ENCODE measurements at places on chromosomes 1 and 21.
A peak's percentile ranks its signal among the peaks of the same experiment; 100 is the strongest.

DNA sequence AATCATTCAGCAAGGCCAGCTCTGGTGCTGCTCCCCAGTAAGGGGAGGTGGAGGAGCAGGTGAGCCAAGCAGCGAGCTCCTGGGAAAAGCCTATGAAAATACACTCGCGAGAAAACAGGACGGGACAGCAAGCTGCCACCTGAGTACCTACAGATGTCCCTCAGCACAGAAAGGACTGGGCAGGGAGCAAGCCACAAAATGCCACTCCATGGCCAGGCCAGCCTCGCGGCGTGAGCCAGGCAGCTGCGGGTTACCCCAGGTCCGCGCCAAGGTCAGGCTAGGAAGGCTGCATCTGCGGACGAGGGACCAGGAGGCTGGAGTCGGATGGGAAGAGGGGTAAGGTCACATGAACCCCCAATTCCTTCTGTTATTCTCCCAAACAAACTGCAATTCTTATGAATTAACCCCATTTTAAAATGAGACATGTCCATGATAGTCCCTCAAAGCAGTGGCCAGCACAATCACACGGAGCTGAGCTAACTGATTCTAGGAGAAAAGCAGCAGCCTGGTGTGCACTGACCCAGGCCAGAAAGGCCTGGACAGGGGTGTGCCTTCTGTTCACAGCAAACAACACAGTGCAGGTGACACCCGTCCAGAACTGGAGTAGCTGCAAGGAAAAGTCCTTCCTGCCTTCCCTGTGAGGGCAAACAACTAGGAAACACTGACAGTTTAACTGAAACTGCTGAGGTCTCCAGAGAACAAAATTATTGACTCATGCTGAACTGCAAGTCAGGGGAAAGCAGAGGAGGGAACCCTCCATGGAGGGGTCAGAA is 26.5 kb downstream of the PARP1 start:
- no peak for DNase-seq

DNA sequence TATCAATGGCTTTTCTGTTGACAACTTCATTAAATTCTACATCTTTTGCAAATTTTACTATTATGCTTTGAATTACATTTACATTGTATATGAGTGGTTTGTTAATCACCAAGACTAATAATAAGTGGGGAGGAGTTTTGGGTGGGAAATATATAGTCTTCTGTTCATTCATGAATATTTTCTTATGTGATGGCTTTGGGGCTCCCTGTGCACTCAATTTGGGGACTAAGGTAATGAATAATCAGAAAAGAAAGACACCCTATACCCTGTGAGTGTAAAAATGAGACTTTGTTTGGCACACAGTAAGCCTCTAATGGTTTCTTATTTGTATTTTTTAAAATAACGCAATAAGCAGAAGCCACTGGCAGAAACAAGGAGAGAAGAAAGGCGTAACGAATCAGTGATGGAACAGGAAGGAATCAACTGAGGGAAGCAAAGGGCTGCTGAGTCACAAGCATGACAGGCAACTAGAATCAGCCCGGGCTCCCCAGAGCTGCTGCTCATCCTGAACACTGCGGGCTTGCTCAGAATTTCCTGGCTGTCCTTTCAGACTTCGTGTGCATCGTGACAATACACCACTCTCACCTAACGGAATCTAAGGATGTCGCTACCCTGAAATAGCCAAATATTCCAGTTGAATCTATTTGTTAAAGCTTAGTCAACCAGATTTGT is 20.8 kb upstream of the RGS2 start:
- DNase-seq: peak; percentile 63

DNA sequence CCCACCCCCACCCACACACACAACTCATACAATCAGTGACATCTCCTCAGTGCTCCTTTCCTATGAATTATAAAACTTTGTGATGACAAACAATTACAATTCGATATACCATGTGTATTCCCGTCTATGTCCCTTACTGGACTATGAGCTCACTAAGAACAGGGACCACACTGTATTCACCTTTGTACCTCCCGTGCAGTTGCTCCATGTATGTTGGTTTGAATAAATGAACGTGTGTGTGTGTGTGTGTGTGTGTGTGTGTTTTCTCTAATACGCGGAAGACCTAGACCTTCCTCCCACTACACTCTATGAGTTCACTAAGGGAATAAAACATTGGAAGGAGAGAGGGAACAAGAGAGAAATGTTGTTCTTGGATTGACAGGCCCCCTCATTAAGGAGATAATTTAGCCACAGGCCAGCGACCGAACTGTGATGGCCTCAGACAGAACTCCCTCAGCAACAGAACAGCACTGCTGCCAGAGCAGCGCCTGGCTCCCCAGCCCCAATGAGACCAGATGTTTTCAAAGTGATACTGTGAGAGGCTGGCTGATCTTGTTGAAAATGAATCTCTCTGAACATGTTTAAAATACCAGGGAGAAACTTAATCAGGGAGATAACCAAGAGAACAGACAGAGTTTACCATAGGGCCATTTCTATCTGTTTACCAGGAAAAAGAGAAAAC is 21.7 kb downstream of the BCAR3 start:
- DNase-seq: no peak

GRCh38 chr1:152941037-152941711 is 5.8 kb upstream of the SPRR5 start:
- no peak for DNase-seq

DNA sequence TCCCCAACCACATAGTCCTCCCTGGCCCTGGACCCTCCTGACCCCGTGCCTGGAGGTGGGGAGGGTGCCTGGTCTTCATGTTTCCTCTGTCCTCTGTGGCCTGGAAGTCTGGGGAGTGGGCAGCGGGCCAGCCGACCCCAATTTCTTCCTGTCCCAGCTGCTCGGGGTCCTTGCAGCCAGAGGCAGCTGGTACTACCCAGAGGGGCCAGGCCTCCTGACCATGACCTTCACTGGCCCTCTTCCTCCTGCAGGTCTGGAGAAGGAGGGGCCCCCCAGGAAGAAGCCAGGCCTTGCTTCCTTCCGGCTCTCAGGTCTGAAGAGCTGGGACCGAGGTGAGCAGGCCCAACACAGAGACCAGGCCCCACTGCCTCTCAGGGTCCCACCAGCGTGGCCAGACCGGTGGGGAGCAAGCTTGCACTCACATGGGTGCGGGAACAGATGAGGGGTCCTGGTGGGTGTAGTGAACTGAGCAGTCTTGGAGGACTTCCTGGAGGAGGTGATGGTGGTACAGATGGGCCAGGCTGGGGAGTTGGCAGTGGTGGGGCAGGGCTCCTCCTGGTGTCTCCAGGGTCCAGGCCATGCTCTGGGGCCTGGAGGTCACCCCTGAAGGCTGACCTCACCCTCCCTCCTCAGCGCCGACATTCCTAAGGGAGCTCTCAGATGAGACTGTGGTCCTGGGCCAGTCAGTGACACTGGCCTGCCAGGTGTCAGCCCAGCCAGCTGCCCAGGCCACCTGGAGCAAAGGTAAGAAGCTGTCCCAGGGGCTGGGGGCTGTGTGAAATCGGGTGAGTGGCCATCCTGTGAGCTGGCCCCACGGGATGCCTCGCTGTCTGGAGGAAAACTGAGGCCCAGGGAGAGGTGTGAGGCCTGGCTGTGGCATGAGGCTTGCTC is 32.7 kb downstream of the TRIM11 start:
- DNase-seq: no peak

All from HS-5 (cell line).